T-cell (primary cell): ENCODE measurements at places on chromosomes 13 and 19. TPM values are rescaled to one million over a fixed set of nuclear protein-coding genes. Genes with fewer than 3 reads are reported as not detected.

Gene PSG3
- not detected for total RNA-seq

Gene UBL3
- 34.7 TPM for total RNA-seq

DNA sequence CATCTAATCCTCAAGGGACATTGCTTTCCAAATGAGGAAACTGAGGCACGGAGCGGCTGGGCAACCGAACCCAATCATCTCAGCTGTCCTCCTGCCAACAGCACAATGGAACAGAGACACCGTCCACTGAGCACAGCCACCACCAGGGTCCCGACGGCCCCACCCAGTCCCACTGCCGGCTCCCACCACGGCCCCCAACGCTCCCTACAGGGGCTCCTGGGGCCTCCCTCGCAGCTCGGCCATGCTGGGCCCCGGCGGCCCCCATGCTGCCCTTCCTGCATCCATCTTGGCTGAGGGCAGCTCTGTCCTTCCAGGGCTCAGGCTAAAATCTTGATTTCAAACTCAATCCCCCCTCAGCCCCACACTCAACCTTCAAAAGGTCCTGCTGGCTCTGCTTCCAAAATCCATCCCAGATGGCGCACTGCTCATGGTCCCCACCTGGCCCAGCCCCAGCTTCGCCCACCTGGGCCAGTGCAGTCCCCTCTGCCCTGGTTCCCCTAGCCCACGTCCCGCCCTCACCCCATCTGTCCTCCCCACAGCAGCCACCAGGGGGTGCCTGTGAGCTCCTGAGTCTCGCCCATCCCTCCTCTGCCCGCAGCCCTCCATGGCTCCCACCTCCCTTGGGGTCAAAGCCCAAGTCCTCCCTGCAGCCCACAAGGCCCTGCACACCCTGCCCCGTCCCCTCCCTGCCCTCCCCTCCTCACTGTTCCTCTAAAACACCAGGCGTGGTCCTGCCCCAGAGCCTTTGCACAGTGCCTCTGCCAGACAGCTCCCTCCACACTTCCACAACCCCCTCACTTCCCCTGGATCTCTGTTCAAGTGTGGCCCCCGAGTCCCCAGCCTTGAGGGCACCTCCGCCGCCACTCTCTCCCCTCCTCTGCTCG, 7.9 kb downstream of the PIP5K1C start:
- DNase-seq: no peak
- peaks cover 45% of the 10 kb centered on the region for H3K4me1 ChIP-seq
- H3K36me3 ChIP-seq: no peaks in the 10 kb centered on the region
- H3K27me3 ChIP-seq: no peaks in the 10 kb centered on the region
- H3K4me3 ChIP-seq: no peak overlapping the region

- peaks cover 5% of the 10 kb centered on the region for H3K27me3 ChIP-seq
- DNase-seq: no peak
- no peak overlapping the region for H3K27ac ChIP-seq
- no peaks in the 10 kb centered on the region for H3K4me1 ChIP-seq
- no peaks in the 10 kb centered on the region for H3K36me3 ChIP-seq
These were observed 151.5 kb upstream of the RXFP2 start for GRCh38 chr13:31587698-31588266.

DNA sequence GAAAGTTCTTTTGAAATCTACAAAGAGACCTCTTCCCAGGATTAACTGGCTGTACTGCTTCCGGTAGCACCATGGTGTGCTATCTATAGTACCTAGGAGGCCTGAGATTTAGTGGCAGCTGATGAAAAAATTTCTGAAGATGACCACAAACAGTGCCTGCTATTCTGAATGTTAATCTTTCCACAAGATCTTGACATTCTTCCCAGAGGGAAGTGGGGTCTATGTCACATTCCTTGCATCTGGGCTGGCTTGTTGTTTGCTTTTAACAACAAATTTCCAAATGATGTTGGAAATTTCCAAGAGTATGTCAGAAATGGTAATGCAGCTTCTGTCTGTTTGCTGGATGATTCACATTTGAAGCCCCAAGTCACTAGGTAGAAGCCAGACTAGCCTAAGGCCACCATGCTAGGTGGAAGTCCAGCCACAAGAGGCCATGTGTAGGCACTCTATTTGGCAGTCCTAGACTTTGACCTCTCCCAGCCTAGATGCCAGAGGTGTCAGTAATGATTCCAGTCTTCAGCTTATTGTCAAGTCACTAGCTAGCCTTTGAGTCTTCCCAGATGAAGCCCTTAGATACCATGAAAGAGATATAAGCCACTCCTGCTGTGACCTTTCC, 22.1 kb downstream of the SPART start:
- H3K4me1 ChIP-seq: no peaks in the 10 kb centered on the region
- no peak for DNase-seq
- no peak overlapping the region for H3K4me3 ChIP-seq
- H3K27me3 ChIP-seq: no peaks in the 10 kb centered on the region

- H3K27me3 ChIP-seq: no peaks in the 10 kb centered on the region
- no peak for DNase-seq
- H3K27ac ChIP-seq: no peak overlapping the region
- H3K4me1 ChIP-seq: no peaks in the 10 kb centered on the region
These were observed 422.1 kb downstream of the COG6 start for GRCh38 chr13:40077396-40078027.

- no peak overlapping the region for H3K4me3 ChIP-seq
- no peaks in the 10 kb centered on the region for H3K4me1 ChIP-seq
- DNase-seq: no peak
- peaks cover 3% of the 10 kb centered on the region for H3K36me3 ChIP-seq
These were observed 45.9 kb downstream of the COG3 start for GRCh38 chr13:45510672-45511071.

GRCh38 chr13:38519229-38519911, 167.5 kb upstream of the FREM2 start:
- H3K4me1 ChIP-seq: no peaks in the 10 kb centered on the region
- no peak overlapping the region for H3K4me3 ChIP-seq
- H3K36me3 ChIP-seq: no peaks in the 10 kb centered on the region
- no peak overlapping the region for H3K27ac ChIP-seq

GRCh38 chr19:29610213-29610573, 4.1 kb downstream of the POP4 start:
- no peak overlapping the region for H3K4me3 ChIP-seq
- no peak overlapping the region for H3K27ac ChIP-seq
- H3K27me3 ChIP-seq: no peaks in the 10 kb centered on the region
- DNase-seq: no peak
- peaks cover 9% of the 10 kb centered on the region for H3K4me1 ChIP-seq

DNA sequence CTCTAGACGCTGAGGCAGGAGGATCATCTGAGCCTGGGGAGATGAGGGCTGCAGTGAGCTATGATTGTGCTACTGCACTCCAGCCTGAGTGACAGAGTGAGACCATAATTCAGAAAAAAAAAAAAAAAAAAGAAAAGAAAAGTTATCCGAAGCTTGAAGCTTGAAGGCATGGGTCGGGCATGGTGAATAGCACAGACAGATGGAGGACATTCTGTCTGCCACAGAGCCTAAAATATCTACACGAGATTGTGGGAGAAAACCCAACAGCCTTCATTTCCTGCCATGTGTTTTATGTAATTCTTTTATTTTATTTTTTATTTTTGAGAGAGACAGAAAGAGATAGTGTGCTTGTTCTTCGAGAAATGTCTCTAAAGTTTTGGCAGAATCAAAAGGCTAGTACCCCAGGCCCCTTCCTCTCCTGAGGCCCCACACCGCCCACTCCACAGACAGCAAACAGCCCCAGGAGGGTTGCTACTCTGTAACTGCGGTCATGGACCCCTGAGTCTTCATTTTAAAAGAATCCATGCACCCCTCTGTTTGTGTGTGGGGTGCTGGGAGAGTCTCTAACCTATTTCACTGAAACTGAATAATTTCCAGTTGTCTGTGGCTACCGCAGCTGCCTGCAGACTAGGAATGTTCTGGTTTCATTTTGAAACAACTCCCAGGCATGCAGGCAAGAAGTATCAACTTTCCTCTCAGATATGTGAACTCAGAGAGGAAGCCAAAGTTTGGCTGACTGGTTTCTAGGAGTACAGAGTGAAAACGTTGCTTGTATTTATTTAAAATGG, 38.4 kb upstream of the RCBTB2 start:
- no peak for DNase-seq
- peaks cover 3% of the 10 kb centered on the region for H3K27me3 ChIP-seq
- peaks cover 19% of the 10 kb centered on the region for H3K4me1 ChIP-seq
- H3K4me3 ChIP-seq: no peak overlapping the region
